ENCODE measurements at places on chromosomes 5 and 9.

DNA sequence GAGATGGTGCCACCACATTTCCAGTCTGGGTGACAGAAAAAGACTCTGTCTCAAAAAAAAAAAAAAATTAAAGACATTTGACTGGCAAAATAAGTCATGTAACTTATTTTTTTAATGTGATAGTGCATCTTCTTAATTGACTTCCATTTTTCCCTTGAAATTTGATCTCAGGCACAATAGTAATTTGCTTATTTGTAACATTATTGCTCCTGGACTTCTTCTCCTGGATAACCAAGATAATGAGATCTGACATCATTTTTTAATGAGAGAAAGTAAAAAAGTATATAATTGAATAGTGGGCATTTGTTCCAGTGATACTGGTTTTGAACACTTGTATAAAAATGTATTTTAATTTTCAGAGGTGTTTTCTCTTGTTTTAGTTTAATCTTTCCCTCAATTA lies 3.5 kb downstream of the ARHGEF28 start:
- no peak for DNase-seq

GRCh38 chr5:164809821-164810220 lies 1304.4 kb downstream of the MAT2B start:
- DNase-seq = no peak

GRCh38 chr5:163185315-163185714 lies 252.1 kb upstream of the CCNG1 start:
- no peak for DNase-seq

DNA sequence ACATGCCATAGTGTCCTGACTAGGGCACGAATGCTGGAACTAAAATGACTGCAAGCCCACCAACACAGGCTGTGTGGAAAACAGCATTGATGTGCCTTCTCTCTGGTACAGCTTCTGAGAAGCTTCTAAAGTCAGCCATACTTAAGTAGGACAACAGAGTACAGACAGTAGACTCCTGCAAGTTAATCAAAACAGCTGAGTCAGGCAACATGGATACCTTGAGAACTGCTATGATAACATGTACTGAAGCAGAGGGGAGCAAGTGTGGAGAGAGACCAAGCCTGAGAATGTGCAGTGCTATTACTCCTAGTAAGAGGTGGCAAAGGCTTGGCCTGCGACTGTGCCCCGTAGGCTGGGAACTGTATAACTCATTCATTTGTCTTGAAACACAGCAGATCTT lies 2.5 kb downstream of the ISCA1 start:
- DNase-seq = no peak

GRCh38 chr5:4544049-4544670 lies 596.0 kb upstream of the ADAMTS16 start:
- no peak for DNase-seq

DNA sequence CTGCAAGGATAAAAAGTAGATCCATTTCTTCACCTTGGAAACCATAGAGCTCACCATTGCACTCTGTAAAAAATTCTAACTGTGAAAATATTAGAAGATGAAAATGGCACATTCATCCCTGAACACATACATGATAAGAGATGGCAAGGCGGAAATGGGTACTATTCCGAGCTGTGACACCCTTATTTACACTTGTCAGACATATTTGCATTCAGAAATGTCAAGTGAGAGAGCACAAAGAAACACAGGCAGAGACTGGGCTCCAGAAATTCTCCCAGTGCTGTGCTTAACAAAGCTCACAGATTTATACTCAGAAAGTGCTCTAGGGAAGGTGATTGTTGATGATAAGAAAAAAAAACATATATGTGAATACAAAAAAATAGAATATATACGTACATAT lies 170.3 kb upstream of the PUM3 start:
- DNase-seq = no peak

- no peak for DNase-seq
These were observed 1.2 kb upstream of the SLC25A51 start for GRCh38 chr9:37905131-37905505.

GRCh38 chr5:122182491-122182921 lies 53.2 kb downstream of the ZNF474 start:
- DNase-seq = no peak

- no peak for DNase-seq
These were observed 106.8 kb downstream of the FRMD3 start for GRCh38 chr9:83431101-83432060.

DNA sequence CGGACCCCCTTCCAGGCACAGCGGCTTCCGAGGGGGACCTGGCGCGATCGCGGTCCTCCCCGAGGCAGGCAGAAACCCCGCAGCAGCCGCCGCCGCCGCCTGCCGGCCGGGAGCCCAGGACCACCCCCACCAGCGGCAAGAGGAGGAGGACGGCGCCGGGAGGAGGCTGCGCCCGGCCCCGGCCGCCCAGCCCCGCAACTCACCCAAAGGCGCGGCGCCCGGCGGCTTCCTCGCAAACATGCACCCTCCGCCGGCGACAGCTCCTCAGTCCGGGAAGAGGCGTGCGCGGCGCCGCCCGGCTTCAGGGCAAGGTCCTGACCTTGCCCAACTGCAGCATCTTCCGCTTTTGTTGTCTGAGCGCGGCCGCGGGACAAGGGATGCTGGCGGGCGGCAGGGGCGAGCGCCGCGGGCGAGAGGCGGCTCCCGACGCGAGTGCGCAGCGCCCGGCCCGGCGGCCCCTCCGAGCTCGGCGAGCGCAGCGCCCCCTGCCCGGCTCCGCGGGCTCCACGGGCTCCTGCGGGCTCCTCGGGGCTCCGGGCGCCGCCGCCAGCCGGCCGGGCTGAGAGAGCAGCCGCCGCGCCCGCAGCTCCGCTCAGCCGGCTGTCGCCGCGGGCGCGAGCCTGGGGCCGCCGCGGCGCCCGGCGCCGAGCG lies 507 bp downstream of the CTNND2 start:
- DNase-seq = no peak

- DNase-seq = no peak
These were observed 20.3 kb downstream of the OSTF1 start for GRCh38 chr9:75108571-75108970.

DNA sequence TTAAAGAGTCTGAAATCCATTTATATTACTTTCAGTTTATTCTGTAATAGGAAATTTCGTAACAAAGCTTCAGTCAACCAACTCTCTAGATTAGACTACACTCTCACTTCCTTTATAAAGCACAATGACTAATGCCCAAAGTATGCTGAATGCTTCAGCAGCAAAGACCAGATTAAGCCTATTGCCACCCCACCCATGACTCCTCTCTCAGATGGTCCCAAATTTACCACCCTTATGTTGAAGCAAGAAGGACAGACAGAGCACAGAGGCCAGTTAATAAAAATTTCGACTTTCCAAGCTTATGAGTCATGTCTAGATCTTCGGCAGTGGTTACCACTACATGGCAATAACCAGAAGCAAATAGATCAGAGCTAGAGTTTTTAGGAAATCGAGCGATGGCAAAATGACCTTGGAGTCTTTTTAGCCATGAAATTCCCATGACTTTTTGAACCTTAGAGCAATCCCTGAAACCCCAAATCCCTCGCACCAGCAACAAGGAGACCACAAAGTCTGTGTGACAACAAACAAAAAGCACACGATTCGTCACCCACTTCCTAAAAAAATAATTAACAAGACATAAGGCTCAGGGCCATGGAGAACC lies 287.8 kb upstream of the RASA1 start:
- no peak for DNase-seq

- DNase-seq = no peak
These were observed 95.7 kb upstream of the BASP1 start for GRCh38 chr5:17121776-17122175.

GRCh38 chr9:115135821-115136778 lies 18.1 kb upstream of the TNC start:
- no peak for DNase-seq

GRCh38 chr9:112860451-112860850 lies 30.2 kb downstream of the SLC46A2 start:
- DNase-seq = no peak

DNA sequence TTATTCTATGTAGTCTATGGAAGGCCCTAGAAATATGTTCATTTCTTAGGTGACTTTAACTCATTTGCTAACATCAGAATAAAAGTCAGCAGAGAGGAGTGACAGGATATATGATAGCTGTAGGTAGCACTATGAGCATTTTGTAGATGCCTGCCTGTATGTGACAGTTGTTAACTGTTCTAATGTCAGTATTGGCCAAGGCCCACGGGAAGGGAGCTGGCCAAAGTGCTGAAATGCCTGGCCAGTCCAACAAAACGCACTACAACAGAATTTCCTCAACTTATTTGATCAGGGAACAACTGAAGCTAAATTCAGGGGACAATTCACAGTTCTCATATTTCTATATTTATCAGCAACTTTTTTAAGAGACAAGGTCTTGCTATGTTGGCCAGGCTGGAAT lies 20.8 kb downstream of the SV2C start:
- DNase-seq = no peak

- no peak for DNase-seq
These were observed 588.7 kb upstream of the CDH6 start for GRCh38 chr5:30604648-30605262.

DNA sequence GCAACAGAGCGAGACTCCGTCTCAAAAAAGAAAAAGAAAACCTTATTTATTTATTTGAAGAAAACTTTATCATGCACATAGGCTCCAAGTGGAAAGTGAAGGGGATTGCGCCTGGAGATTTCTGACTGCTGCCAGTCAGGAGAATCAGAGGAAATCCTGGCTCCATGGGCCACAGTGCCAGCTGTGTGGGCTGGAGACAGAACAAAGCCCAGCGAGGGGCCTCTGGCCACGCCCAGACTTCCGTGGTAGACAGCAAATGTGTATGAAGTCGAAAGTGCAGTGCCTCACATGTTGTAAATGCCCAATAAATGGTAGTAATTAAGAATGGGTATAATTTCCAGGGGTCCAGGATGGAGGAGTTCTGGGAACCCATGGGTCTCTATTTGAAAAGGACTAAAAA lies 75.8 kb upstream of the WWC1 start:
- DNase-seq = no peak

DNA sequence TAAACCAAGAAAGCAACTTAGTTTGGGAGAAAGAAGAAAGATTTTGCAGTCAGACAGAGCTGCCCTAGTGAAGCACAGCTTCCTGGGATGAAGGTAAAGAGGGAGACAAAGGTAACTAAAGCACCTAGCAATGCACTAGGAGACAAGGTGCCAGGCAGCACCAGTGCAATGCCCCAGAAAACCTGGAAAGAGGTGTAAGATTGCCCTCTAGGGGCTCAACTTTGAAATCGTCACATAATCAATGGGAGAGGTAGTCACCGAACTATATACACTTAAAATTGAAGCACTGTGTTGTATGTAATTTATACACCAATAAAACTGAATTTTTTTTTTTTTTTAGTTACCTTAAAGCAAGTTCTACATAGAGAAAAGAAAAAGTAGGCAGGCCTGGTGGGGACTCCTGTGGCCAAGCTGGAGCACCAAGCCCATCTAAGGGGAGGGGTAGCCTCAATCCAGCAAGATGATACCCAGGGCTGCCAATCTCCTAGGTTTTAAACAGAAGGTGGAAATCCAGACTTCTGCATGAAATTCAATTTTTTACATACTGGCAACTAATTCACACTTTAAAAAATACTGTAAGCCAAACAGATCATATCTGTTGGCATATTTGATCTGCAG lies 48.2 kb downstream of the CDK5RAP2 start:
- DNase-seq = no peak
